Brain pericyte (primary cell): ENCODE measurements at places on chromosomes 4 and X.

- DNase-seq, result no peak
Measured at GRCh38 chr4:161929956-161930355, 233.8 kb downstream of the FSTL5 start.

GRCh38 chr4:100208964-100209363 lies 18.7 kb upstream of the DDIT4L start:
- no peak for DNase-seq

DNA sequence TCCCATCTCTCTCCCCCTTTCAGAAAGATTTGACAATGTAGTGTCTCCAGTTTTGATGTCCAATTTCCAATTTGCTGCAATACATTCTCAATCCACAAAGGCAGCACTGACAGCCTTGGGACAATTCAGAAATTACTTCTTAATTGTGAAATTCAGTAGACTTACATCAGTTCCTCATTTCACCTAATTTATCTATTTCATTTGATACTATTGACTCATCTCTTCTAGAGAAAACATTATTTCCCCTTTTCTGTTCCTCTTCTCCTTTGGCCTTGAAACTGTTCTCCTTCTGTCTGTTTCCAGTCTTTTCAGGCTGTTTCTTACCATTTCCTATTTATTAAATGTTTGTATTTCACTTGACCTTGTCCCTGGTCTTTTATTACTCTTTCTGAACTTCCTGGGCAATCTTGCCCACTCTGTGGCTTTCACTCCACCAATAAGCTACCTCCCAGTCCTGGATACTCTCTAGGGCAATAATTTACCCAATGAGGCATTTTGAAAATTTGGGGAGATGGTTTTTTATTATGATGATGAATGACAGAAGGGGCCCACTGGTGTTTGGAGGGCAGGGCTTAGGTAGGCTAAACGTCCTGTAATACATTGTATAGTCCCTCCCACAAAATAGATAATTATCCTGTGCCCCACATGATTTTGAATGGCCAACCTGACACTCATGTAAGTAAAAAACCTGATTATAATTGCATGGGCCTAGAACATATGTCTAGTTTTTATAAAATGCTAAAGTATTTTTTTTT lies 498.0 kb upstream of the BOD1L1 start:
- DNase-seq, result no peak

- no peak for DNase-seq
Measured at GRCh38 chr4:42642101-42642797, 14.7 kb downstream of the ATP8A1 start.

- DNase-seq, result no peak
Measured at GRCh38 chrX:150643271-150643670, 49.9 kb upstream of the MTMR1 start.

DNA sequence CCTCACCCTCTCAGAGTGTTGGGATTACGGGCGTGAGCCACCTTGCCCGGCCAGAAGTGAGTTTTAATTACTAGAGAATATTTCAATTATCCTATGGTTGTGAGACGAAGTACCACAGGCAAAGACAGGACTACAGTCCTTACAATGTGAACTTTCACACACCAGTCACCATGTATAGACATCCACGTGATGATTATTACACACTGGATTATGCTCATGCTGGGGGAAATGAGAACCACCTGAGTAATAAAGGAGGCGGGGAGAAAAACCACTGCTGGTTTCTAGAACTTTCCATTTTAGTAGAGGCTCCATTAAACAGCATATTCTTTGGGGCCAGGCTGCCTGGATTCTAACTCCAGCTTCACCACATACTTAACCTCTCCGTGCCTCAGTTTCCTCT lies 42.5 kb upstream of the TLR2 start:
- no peak for DNase-seq

- no peak for DNase-seq
Measured at GRCh38 chr4:58275856-58276255, 1165.7 kb upstream of the IGFBP7 start.

- DNase-seq, result no peak
Measured at GRCh38 chrX:69538321-69538876, 34.3 kb downstream of the NALF2 start.

DNA sequence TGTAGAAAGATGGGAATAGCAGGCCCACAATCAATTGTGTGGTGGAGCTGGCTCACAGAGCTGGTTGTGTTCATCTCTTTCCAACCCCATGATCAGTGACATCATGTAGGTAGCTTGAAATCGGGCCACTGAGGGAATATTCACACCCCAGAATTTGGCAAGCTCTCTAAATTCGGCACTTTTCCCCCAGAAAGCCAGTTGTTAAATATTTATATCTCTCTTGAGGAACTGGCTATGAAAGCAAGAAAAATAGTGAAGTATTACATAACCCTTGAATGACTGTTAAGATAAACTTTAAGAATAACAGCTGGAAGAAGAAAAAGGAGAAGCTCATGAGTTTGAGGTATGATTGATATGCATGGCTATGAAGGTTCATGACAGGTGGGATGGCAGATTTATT lies 38.9 kb downstream of the GPRIN3 start:
- no peak for DNase-seq

GRCh38 chr4:122249357-122249756 lies 97.2 kb downstream of the BLTP1 start:
- no peak for DNase-seq

- DNase-seq, result no peak
Measured at GRCh38 chr4:41258783-41259182, 2.1 kb downstream of the UCHL1 start.

DNA sequence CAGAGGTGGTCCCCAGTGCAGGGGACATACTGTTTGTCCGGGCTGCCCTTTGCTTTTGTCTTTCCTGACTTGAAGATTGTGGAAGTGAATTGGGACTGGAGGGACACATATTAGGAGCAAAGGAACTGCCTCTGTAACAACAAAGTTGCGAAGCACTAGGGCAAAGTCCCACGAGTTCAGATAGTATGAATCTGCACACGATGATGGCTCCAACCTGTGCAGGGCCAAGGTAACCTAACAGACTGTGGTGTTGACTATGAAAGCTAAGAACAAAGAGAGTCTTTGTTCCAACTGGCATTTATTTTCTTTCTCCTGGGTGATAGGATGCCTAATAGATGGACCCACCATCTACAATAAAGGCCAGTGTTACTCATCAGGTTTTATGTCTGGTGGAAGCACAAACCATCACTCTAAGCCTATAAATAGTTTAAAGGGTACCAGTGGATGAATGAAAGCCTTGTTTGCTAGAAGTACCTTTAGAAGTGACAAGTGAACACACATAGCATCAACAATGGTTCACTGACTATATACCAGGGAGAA lies 71.8 kb downstream of the TMA16 start:
- DNase-seq, result no peak

GRCh38 chr4:153765894-153766293 lies 6.1 kb upstream of the RNF175 start:
- no peak for DNase-seq

DNA sequence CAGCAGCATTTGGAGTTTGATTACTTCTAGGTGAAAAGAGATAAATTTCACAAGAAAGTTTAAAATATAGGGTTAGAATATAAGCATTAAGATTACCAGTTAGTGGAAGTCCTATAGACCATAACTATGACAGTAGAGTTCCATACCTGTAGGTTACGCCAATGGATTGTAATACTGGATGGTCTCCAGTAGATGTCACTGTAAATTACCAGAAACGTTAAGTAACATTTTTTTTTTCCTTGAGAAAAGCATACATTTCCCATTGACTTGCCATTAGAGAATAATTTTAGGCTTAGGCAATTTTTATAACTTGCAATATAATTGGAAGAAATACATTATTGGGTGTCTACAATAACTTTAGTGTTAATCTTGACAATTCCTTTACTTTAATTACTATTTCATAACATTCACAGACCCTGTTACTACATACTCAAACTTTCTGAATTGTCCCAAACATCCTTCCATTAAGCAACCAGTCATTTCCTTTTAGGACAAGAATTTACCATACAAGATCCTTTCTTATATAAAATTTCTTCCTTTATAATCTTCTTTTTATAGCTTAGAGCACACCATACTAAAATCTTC lies 304.1 kb upstream of the TECRL start:
- no peak for DNase-seq

DNA sequence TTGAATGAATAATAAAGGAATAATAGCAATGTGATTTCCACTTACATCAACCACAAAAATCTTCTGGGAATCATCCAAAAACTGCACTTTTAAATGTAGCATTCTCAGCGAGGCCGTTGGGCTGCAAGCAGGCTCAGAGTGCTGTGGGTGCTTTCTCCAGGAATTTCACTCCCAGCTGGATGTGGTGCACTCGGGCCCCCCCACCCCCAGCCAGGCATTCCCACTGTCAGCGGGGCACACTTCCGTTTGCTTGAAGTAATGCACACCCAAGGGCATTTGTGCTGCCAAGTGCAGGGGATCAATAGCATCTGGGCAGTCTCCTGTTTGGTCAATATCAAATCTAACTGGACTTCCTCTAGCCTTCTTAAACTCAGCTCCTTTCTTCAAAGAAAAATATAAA lies at the start of gene FRMD7:
Gene FRMD7 (minus strand): TSS at position 278 of the 400 bp plus-strand sequence. CDS start 176 bp downstream, at position 102.
- no peak for DNase-seq
